ENCODE measurements at places on chromosomes 3 and 15.

- no peak for DNase-seq
Measured at GRCh38 chr15:76368122-76368621, 31.6 kb downstream of the ISL2 start.

DNA sequence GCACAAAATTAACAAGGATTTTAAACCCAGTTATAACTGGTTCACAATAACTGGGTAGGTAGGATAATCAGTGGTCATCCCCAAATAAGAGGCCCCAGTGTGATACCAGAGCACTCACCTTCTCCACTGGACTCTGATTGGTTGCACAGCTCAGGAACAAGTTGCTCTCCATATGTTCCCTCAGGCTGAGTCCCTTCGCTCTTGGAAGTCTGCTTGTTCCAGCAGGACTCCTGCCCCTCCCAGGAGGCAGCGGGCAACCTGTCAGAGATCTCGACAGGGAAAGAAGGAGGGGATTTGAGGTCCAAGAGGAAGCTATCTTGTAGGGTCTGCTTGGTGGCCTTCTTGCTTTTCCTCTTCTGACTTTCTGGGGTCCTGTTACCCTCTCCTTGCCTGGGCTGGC, 51.6 kb upstream of the HEG1 start:
- no peak for DNase-seq

- DNase-seq: no peak
Measured at GRCh38 chr3:144516589-144516988, 545.0 kb downstream of the DIPK2A start.

DNA sequence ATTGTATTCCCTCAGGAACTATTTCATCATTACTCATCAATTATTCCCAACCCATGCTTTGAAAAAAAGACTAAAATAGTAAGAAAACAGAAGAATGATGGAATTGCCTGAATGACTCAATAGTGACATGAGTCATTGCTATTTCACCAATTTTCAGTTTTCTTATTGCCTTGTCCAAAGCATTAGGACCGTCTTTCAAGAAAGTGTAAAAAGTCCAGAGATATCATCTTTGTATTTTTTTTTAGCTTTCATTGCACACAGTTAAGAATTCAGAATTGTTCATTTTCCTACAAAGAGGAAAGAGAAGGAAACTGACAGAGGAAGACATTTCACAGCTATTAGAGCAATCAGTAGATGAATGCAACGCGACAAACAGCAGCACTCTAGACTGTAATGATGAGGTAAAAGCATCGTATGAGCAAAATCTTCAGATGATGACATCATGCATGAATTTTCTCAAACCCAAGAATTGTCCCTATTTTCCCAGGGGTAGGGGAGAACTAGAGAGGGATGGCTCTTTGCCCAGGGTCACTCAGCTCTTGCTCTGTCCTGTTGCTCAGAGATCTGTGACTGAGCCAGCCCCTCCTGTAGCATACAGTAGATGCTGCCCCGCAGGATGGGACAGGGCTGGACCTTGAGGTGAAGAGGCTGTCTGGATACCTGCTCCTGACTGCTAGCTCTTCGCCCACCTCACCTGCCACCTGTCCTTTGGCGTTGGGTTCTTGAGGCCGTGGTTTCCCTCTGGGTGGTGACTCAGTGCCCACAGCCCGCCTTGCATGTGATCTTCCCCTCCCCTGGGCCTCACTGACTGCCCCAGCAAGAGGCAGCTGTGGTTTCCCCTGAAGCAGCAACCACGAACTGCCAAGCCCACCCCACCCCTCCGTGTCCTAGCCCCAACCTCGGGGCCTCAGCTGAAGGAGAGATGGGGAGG, 84.8 kb downstream of the PPCDC start:
- DNase-seq: peak; percentile 64

DNA sequence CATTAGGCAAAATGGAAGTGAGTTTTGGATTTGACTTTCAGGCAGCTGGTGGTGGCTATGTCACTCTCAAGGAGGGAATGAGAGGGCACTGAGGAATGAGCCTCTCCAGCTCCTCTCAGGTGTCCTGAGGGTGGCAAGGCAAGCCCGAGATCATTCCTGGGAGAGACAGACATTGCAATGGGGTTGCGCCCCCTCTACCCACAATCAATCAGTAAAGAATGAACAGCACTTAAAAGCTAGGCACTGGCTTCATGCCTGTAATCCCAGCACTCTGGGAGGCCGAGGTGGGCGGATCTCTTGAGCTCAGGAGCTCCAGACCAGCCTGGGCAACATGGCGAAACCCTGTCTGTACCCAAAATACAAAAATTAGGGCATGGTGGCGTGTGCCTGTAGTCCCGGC, 14.1 kb upstream of the SHF start:
- no peak for DNase-seq

DNA sequence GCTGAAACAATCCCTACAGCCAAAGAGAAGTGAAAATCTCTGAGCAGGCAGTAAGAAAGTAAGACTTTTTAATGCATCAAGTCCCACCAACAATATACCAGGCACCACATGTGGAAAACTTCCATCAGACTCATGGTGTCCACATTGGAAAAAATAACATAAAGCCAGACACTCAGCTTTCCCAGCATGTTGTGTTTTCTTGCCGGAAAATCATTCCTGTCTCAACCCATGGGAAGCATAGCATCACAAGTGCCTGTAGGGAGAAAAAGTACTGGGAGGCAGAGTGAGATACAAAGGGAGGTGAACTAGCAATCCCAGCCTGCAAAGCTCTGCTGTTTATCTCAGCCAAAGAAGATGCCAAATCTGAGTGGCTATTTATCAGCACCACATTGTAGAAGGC, 868.9 kb downstream of the SI start:
- no peak for DNase-seq

- DNase-seq: peak; percentile 74
Measured at GRCh38 chr15:52567871-52568600, 794 bp downstream of the ARPP19 start.

GRCh38 chr15:69499521-69500211, 47.0 kb downstream of the RPLP1 start:
- no peak for DNase-seq

Data from Peyer's patch (tissue), 4 donors.